ENCODE measurements at places on chromosomes 2 and 18.

GRCh38 chr2:8984157-8984556 is 19.3 kb downstream of the MBOAT2 start:
- ATAC-seq, result no peak

GRCh38 chr2:184598002-184598315 is 370 bp upstream of the ZNF804A start:
- ATAC-seq, result no peak

GRCh38 chr2:23465936-23466335 is 81.0 kb downstream of the KLHL29 start:
- no peak for ATAC-seq

GRCh38 chr2:238162846-238163441 is 4.2 kb downstream of the ERFE start:
- no peak for ATAC-seq

GRCh38 chr2:194464964-194465638 is 1191.9 kb upstream of the SLC39A10 start:
- no peak for ATAC-seq

- no peak for ATAC-seq
Observed at GRCh38 chr2:157367704-157368103, 42.1 kb upstream of the ERMN start.

DNA sequence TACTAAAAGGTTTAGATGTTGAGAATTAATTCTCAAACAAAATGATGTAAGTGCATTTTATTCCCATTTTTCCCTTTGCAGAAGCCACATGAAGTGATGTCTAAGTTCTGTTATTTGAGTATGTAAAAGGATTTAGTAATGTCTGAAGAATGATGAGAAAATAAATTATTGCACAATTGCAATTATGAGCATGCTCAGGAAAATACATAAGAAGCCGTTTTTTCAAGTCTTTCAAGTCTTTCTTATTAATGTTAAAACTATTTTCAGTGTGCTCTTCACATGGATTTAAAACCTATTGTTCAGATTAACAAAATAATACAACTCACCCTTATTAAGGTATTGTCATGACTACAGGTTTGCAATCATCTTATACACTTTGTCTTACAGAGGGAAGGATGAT is 331.4 kb upstream of the NETO1 start:
- no peak for ATAC-seq
